ENCODE measurements at places on chromosomes 2 and 18. TPM values are rescaled to one million over a fixed set of nuclear protein-coding genes. Genes with fewer than 3 reads are reported as not detected.

The NEURL3 gene
- 3.7 TPM for total RNA-seq

The KLHL30 gene
- 2.0 TPM for total RNA-seq

The KCNG3 gene
- total RNA-seq = 0.12 TPM

DNA sequence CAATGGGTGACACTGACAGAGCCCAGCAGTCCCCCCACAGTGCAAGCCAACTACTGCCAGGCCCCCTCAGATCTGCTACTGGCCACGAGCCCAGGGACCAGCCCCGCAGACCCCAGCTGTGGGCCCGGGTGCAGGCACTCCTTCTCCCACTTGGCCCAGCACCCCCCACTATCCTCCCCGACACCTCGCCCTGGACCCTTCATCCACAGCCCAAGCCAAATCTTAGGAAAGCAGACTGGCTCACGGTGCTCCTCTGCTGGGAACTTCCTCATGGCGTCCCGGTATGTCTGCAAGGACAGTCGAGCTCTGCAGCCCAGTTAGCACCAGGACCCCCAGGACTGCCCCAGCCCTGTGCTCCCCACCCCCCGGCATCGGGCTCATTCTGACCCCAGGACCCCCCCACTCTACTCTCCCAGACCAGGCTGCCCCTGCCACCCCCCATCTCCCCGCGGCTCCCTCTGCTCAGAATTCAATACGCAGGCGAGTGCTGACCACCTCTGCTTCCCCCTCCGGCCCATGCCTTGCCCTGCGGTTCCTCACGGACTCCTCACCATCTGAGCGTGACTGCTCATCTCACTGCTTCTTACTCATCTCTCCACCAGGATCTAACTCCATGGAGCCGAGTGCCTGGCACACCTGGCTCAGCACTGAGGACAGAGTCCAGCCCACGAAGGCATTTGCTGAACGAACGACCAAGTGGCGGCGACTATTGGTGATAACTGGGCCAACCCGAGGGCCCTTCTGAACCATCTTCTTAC, 85.7 kb downstream of the PXDN start:
- no peak for DNase-seq

DNA sequence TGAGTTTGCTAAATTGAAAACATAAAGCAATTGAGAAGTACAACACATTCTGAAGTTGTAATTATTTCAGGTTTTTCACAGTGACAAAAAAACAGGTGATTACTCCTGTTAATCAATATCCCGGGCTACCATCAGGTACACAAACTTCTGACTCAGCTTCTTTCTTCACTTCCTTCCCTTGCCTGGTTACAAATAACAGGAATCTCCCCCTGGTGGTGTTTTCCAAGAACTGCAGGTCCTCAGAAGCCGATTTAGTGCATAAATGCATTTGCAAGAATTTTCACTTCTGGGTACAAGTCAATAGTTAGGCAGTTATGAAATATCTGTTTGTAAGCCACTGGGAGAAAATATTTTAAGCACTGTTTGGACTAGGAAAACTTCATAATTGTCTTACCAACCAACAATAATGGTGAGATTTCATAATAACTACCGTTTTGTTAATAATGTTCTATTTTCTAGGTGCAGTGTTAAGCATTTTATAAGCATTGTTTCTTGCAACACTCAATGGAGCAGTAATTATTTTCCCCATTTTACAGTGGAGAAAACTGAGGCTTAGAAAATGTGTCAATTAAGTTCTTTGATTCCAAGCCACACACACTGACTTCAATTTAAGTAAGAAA, 12.4 kb upstream of the GMCL1 start:
- DNase-seq = peak; percentile 85

GRCh38 chr18:63271148-63271547, 48.4 kb downstream of the BCL2 start:
- no peak for DNase-seq

- no peak for DNase-seq
These were observed 189.7 kb downstream of the PAX3 start for GRCh38 chr2:222108957-222109585.
